ENCODE measurements at places on chromosomes 3 and 15.
A peak's percentile ranks its signal among the peaks of the same experiment; 100 is the strongest.

DNA sequence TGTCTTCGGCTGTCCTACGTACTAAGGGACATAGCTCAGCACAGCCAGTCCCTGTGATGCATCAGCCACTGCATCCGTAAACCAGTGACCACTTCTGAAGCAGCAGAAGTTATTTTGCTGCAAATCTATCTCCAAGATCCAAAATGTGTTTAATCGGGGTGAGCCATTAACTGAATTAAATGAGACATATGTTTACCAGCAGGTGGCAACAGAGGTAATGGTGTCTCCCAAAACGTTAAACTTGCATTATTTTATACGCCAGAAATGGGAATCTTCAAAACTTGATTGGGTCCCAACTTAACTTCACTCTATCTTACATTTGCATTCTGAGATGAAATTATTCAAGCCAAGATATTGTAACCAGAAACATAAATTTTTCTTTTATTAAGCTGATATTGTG lies 75.3 kb upstream of the BOC start:
- no peak for DNase-seq

GRCh38 chr3:134526319-134526718 lies 40.5 kb downstream of the CEP63 start:
- DNase-seq: no peak

DNA sequence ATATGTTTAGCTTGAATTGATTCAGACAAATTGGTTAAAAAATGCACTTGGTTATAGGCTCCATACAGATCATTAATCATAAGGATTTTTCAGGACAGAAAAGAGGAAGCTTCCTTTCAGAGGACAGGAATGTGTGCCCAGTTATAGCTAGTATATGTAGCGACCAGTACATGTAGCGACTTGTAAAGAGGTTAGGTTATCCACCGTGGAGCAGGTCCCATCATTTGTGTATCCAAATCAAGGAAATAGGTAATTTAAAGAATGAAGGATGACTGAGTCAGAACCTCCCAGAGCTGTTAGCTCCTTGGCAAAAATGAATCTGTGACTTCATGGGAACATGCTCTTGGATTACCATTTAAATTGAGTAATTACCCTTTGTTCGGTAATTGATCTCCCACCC lies 15.8 kb upstream of the P2RY12 start:
- DNase-seq: no peak

GRCh38 chr3:111648991-111649579 lies 53.9 kb upstream of the ZBED2 start:
- DNase-seq: no peak

GRCh38 chr3:172454180-172454579 lies 5.9 kb upstream of the GHSR start:
- no peak for DNase-seq

- no peak for DNase-seq
Measured at GRCh38 chr15:33284336-33284735, 26.4 kb upstream of the RYR3 start.

DNA sequence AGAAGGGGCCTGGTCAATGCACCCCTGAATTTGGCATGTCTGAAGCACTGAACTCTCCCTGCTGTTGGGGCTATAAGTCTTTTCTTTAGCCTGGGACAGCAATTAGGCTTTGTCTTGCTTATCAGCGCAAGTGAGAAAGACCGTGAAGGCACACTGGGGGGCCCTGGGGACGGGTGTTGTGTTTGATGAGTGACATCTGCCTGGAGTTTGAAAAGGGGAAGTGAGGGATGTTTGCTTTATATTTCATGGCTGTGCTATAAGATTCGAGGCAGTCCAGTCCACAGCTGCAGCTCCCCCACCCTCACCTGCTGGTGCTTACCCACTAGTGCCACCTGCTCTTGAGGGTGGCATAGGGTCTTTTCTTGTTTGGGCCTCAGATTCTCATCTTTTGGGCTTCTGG lies 44.8 kb downstream of the CEMIP start:
- DNase-seq: no peak

GRCh38 chr3:139434764-139435307 lies 41.5 kb downstream of the RBP2 start:
- peak; percentile 31 for DNase-seq

DNA sequence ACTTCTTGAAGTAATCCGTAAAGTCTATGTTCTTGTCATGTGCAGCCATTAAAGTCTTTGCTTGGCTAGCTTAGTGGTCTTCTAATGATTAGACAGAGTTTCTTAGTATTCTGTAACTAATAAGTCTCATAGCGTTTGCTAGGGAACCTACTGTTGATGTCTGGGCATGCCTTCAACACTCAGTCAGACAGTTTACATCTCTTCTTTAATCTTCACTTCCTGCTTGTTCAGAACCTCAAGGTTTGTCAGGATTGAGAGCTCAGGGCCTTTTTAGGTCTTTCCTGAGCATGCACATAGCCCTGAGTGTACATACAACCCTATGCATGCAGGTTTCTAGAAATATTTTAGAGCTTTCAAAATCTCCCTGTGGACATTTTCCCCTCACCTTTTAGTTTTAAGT lies 426.3 kb downstream of the AGBL1 start:
- no peak for DNase-seq

GRCh38 chr15:72063186-72063585 lies 54.8 kb downstream of the MYO9A start:
- DNase-seq: no peak

DNA sequence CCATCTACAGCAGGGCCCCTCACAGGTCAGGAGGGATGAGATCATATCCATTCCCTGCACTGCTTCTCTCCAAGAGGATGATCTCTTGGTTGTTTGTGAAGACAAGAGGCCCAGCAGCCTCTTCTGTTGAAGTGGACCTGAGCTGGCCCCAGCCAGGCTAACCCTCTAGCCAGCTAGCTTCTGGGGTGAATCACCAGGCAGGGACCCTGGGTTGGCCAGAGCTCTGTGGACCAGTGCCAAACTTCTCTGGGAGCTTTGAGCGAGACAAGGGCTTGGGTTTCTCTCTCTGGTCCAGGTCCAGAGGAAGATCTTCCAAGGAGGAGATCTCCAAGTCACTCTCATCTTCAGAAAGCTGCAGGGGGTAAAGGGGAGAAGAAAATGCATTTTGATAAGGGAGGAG lies 52.7 kb downstream of the CLDN18 start:
- DNase-seq: no peak

DNA sequence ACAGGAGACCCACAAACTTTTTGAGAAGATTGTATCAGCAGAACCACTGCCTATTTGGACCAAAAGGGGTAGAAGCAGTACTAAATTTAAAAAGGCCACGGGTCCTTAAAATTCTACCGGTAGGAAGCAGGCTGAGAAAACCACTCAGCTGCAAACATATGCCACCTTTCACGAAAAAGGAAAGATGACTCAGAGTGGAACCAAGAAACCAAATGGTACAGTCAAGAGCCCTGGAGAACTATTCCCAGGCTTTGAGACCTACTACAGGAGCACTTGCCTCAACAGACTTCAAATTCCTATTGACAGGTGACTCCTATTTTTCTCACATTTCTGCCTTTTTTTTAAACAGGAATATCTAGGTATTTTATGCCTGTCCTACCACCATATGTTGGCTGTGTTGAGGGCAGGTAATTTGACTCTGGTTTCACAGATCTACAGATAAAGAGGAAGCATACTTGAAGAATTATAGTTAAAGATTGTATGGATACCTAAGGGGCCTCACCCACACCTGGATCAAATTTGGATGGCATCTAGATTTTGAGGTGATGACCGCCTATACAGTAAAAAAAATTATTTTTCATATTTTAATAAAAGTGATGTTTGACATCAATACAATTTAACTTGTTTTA lies 10.1 kb downstream of the GOLIM4 start:
- DNase-seq: no peak

- no peak for DNase-seq
Measured at GRCh38 chr3:189103208-189103607, 68.6 kb upstream of the TPRG1 start.

DNA sequence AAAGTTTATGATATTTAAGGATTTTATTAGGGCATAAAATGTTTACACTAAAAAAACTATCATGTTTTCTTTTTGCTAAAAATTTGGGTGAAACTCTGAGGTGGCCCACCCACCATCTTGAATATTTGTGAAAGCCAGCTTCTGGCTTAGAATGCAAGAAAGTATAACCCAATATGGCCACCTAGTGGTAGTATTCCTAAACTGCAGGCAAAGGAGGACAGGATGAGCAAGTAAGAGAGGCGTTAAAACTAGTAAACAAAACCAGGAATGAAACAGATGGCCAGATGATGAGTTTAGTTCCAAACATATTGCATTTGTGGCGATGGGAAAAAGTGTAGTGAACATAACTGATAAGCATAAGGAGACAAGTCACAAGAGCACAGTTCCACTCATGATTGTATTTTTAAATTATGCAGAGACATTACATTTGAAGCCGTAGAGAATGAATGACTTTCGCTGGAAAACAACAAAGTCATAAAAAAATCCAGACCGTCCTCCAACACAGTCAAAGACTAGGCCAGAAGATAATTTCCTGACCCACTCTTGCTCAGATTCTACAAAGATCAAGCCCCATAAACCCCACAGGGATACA lies 103.3 kb upstream of the PRTG start:
- peak; percentile 64 for DNase-seq

DNA sequence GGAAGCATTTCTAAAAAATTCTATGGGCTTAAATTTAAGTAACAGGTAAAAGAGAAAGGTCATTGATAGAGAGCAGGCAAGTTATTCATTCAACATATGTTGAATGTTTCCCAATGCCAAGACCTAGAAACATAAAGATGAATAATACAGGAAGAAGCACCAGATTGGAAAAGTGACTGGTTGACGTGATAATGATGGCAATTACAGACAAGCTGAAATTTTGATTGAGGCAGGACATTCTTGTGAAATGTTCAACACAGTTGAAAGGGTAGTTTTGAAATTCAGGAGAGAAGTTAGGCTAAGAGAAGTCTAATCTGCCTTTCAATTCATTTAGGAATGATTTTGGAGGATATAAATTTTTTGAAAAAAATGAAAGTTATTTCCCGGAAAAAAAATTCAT lies 536.3 kb upstream of the NAALADL2 start:
- DNase-seq: no peak

GRCh38 chr15:27846722-27847395 lies 252.3 kb downstream of the OCA2 start:
- no peak for DNase-seq

DNA sequence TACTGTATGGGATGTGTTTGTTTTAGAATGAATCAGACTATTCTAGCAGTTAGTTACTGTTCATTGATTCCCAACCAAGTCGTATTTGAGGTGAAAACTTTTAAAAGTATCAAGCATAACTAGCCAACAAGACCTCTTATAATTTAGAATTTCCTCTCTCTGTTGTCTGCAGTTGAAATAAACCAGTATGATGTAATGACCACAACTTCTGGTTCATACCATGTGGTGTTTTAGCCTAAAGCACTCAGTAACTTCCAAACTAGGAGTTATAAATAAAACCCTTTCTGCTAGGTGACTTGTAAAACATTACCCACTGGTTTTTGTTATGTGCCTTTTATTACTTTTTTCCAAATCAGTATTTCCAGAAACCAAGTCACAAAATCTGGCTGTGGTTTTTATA lies 19.8 kb upstream of the P2RY12 start:
- DNase-seq: peak; percentile 90

GRCh38 chr15:90097475-90097874 lies 4.8 kb downstream of the IDH2 start:
- DNase-seq: no peak

GRCh38 chr15:86375733-86376280 lies 296.1 kb downstream of the AGBL1 start:
- no peak for DNase-seq

DNA sequence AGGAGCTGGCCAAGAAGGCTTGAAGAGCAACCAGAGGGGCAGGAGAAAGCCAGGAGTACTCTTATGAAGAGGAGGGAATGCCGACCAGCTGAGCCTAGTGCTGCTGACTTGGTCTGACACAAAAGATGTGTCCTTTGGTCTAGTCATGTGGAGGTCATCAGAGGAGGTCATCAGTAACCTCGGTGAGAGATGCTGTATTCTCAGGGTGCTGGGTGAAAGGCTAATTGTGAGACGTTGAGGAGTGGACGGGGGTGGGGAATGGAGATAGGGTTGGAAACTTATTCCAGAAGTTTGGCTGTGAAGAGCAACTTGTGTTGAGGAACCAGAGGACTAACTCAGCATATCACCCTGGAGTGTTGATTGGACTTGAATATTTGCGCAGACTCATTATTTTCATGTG lies 5.5 kb downstream of the CRTC3 start:
- DNase-seq: no peak

DNA sequence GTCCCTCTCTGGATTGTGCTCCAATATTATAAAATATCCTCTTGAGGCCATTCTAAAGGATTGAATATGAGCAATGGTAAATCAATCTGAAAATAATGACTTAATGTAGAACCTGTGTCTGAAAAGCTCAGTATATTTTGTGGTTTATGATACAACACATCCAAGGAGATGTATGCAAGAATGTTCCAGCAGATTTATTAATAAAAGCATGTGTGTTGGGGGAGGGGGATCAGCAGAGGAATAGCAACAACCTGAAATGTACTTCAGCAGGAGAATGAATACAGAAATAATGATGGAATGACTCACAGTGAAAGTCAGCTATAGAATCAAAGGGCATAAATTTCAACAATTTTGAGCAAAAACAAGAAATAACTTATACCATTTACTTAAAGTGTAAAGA lies 56.7 kb upstream of the NUDT16 start:
- DNase-seq: no peak

- no peak for DNase-seq
Measured at GRCh38 chr15:79820820-79821219, 76.0 kb downstream of the MTHFS start.

- DNase-seq: no peak
Measured at GRCh38 chr3:143328451-143328850, 208.9 kb downstream of the CHST2 start.

- DNase-seq: no peak
Measured at GRCh38 chr3:55658270-55658669, 171.2 kb upstream of the WNT5A start.

GRCh38 chr3:50264964-50265485 lies 3.9 kb upstream of the SEMA3B start:
- DNase-seq: no peak

- DNase-seq: no peak
Measured at GRCh38 chr15:69457304-69458280, 5.0 kb downstream of the RPLP1 start.

GRCh38 chr3:94269763-94270162 lies 206.9 kb downstream of the NSUN3 start:
- no peak for DNase-seq

- DNase-seq: no peak
Measured at GRCh38 chr3:183022936-183023516, 42.7 kb upstream of the DCUN1D1 start.

GRCh38 chr3:9088441-9089353 lies 125.4 kb upstream of the RAD18 start:
- no peak for DNase-seq

- DNase-seq: no peak
Measured at GRCh38 chr15:43212951-43213350, 7.9 kb downstream of the EPB42 start.

DNA sequence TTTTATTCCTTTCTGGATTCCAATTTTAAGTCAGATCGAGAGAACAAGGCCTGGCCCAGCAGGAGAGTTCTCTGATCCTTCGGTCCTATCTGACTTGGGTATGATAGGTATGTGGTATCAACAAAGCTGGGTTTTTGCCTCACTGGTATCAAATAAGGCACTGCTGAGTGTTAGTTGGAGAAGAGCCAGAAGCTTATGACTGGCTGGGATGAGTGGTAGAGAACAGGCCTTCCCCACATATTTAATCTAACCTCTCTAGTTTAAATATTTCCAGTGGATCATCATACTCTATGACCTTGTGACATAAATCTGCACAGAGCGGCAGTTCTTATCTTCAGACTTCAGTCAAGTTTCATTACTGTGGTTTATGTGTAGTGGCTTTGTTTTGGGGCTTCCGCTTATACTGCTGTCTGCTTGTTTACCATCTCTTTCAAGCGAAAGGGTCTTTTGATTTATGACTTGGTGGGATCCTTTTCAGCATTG lies 164.5 kb downstream of the PTPRG start:
- no peak for DNase-seq
